ENCODE measurements at places on chromosomes 6 and 20.

DNA sequence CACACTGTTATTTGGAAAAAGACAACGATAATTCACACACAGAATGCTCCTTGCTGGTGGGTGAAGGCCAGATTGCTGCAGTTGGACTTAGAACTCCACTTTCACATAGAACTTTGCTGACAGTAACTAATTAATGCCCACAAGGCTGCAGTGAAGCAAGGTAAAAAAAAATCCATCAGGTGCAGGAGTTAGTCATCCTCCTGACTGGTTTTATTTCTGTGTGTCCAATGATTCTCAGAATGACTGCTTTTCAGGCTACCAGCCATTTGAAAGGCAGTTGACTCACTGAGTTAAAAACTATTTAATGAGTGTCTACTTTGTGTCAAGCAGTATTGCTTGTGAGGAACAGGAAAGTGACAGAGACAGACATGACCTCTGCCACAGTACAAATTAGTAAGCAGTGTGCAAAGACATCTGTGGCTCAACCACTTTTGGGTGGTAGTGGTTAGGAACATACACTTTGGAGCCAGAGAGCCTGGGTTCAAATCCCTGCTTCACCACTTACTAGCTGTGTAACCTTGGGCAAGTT, 41.9 kb downstream of the ELOVL5 start:
- no peak for DNase-seq

DNA sequence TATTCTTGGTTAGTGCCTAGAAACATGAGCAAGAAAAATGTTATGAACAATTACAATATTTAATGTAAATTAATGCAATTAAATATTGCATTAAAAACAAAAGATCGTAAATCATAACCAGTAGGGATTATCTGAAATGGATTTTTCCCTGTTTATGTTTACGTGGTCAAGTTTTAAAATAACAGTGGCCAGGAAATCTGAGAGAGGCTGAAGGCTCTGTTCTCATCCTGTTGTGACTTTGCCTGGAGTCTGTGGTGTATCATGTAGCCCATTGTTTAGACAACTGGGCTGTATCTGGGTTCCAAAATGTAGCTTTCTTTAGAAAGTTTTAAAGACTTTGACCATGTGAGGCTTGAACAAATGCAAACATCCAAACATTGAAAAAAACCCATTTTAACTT, 2.4 kb downstream of the MYO6 start:
- DNase-seq = no peak

- DNase-seq = no peak
Observed at GRCh38 chr6:141464490-141464889, 668.2 kb upstream of the GJE1 start.

GRCh38 chr6:155132617-155133016, 131.2 kb upstream of the CLDN20 start:
- no peak for DNase-seq

DNA sequence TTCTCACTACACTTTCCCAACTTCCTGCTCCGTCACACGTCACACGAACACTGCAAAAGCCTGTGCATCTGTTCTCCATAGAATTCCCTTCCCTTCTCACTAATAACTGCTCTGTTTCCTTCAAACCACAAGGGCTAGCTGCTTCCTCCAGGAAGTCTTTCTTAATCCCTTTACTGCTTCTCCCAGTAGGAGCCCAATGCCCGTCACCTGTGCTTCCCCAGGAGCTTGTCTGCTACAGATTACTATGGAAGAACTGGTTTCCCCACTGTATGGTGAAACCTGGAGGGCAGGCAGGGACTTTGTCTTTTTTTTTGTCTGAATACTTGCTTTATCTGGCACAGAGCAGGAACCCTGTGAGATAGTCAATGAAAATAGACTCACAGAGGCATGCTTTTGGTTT, 444.7 kb upstream of the MAP3K7 start:
- no peak for DNase-seq

GRCh38 chr6:125656287-125656870, 93.1 kb upstream of the HEY2 start:
- DNase-seq = no peak

- no peak for DNase-seq
Observed at GRCh38 chr6:91137286-91137685, 550.4 kb upstream of the MAP3K7 start.

DNA sequence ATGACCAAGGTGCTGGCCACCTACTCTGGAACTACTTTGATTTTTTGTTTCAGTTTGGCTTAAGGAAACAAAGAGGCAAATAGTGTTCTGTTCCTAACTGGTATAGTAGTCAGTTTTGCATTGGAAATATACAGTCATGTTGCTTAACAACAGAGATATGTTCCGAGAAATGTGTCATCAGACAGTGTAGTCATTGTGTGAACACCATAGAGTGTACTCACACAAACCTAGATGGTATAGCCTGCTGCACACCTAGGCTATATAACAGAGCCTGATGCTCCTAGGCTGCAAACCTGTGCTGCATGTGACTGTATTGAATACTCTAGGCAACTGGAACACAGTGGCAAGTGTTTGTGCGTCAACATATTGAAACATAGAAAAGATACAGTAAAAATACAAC, 80.4 kb downstream of the ARID1B start:
- no peak for DNase-seq

DNA sequence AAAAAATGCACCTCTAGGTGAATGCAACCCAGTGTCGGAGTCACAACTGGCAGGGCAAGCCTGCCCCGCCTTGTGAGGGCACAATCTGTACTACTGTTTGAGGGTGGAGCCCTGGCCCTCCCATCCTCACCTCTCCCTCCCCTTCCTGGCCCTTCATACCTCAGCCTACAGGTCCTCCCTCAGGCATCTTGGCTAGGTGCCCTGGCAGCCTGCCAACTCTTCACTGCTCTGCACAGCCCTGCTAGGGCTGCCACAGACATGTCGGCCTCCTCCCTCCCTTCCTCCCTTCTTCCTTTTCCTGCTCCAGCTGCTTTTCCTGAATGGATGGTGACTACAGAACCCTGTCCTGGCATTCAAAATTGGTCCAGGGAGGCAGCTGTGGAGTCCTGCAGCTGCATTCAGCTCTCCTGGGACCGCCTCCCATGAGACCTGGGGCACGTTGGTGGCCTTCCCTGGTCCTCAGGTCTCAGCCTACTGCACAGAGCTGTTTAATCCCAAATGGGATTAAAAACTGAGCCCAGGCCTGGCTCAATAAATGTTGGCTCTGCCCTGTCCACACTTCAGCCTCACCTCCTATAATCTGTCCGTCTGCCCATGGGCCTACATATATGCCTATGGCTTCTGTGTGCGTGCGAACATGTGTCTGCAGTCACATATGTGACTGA, 52.7 kb downstream of the CDH22 start:
- no peak for DNase-seq

- no peak for DNase-seq
Observed at GRCh38 chr6:76220805-76221204, 148.3 kb upstream of the IMPG1 start.

GRCh38 chr6:27873021-27873940, 38.9 kb downstream of the OR2B2 start:
- DNase-seq = no peak

GRCh38 chr20:36672991-36673390, 27.0 kb upstream of the SLA2 start:
- DNase-seq = no peak

GRCh38 chr6:137978252-137978896, 111.3 kb downstream of the TNFAIP3 start:
- no peak for DNase-seq

DNA sequence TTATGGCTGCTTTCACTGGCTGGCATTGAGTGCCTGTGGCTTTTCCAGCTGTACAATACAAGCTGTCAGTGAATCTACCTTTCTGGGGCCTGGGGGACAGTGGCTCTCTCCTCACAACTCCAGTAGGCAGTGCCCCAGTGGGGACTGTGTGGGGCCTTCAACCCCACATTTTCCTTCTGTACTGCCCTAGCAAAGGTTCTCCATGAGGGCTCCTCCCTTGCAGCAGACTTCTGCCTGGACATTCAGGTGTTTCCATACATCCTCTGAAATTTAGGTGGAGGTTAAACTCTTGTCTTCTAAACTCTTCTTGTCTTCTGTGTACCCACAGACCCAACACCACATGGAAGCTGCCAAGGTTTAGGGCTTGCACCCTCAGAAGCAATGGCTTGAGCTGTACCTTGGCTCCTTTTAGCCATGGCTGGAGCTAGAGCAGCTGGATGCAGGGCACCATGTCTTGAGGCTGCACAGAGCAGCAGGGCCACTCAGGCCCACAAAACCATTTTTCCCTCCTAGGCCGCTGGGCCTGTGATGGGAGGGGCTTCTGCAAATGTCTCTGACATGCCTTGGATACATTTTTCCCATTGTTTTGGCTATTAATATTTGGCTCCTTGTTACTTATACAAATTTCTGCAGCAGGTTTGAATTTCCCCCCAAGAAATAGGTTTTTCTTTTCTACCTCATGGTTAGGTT, 9.6 kb downstream of the PEX7 start:
- no peak for DNase-seq

- DNase-seq = no peak
Observed at GRCh38 chr20:906001-906520, 10.1 kb downstream of the ANGPT4 start.

- no peak for DNase-seq
Observed at GRCh38 chr6:110328259-110328658, 29.9 kb downstream of the METTL24 start.

- DNase-seq = no peak
Observed at GRCh38 chr6:157562997-157563396, 182.0 kb downstream of the ZDHHC14 start.

- no peak for DNase-seq
Observed at GRCh38 chr6:160082627-160083026, 39.0 kb upstream of the SLC22A1 start.

- no peak for DNase-seq
Observed at GRCh38 chr20:59429396-59429795, 129.0 kb downstream of the EDN3 start.

- DNase-seq = no peak
Observed at GRCh38 chr20:50003253-50003656, 20.5 kb downstream of the SNAI1 start.

DNA sequence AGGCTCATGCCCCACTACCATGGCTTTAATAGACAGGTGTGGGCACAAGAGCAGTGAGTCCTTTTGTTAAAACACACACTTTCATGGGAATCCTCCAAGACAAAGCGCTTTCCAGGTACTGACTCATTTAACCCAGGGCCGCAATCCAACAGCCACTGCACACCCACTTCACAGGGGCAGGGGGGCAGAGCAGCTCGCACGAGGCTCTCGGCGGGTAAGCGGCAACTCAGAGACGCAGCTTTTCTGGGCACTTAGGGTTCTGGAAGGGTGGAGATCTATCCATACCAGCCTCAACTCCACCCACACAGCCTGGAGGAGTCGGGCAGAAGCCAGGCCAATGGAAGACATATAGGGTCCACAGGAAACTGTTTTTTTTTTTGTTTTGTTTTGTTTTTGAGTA, 28.6 kb downstream of the PSMG4 start:
- DNase-seq = no peak

DNA sequence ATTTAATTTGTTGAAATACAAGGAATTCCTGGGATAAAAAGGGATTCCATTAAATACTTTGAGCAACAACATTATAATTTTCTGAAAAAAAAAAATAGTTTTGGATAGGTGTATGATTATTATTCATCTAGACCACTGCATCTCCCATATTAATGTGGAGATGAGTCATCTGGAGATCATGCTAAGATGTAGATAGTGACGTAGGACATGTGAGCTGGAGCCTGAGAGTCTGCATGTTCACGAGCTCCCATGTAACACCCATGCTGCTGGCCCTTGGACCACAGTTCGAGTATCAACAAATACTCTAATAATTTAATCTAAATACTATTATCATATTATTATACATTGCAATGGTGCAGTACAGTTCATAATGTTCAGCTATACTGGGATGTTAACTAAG, 91.6 kb downstream of the EPM2A start:
- DNase-seq = no peak

GRCh38 chr6:161233986-161234661, 39.7 kb downstream of the AGPAT4 start:
- DNase-seq = no peak

DNA sequence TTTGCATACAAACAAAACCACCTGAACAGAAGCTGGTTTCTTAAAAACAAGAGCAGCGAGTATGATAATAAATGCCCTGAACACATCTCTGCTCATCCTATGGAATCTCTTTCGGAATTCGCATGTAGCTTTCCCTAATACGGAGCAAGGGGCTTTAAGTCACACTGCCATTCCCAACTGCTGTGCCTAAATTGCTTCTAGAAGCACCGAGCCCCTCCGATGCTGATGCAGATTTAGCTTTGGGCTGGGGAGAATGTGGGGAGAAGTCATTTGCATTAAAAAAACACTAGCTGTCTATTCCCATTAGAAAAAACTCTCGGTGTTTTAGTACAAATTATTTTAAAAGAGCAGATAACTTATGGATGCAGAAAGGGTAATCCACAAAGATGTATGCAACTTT, 76.9 kb downstream of the CD83 start:
- no peak for DNase-seq

DNA sequence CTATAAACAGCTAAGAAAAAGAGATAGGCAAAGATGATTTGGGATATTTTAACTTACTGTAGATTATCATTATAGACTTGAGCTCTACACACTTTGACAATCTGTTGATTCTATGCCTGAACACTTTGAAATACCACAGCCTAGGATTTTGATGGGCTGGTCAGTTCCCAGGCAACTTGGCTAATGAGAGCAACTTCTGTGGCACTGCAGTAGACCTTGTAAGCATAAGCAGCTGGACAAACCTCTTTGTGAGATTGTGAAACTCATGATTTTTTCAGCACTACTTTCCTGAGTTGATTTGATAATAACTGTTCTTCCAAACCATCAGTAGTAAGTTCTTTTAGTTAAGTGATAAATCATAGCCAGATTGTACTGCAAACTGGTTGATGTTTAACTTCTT, 27.1 kb upstream of the ELOVL5 start:
- no peak for DNase-seq

DNA sequence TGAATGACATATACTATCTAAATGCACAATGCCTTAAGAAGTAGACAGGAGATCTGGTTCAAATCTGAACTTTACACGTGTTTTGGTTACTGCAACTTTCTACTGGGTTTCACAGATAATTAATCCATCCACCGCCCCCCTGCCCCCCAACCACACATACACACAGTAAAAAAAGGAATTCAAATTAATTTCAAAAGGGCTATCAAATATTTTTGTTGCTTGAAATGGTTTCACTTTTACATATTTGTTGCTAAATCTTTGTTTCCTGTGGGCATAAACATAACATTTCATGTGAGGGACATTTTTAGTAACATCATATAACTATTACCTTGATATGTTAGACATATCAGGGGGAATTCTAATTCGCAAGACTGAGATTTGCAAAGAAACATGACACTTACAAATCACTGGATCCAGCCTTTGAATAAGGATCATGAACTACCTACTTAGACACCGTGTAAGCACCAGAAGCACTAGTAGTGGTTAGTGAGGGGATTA, 7.5 kb downstream of the NEDD9 start:
- no peak for DNase-seq
